T-helper 2 cell treated with Interferon-gamma antibody and Interleukin-4, amounts not matched to agents 5 μg/mL and 100 μg/mL, for 36 hours (primary cell): ENCODE measurements at places on chromosomes 1 and 21.

DNA sequence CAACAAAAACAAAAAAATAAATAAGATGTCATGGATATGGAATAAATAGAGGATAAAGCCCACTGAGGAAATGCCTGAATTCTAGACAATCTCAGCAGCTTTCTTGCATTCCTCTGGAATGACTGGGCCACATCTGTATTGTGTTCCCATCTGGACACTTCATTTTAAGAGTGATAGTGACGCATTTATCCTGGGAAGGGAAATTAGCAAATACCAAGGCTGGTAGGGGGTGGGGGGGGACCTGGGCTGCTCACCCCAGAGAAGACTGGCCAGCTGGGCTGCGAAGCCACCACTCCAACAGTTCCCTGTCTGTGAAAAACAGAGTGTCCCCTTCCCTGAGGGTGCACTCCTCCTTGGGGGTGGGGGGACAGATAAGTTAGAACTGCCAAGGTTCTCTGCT is 106.3 kb downstream of the HIVEP3 start:
- DNase-seq = no peak

GRCh38 chr1:45393718-45394302 is 53.6 kb upstream of the MUTYH start:
- DNase-seq = no peak

DNA sequence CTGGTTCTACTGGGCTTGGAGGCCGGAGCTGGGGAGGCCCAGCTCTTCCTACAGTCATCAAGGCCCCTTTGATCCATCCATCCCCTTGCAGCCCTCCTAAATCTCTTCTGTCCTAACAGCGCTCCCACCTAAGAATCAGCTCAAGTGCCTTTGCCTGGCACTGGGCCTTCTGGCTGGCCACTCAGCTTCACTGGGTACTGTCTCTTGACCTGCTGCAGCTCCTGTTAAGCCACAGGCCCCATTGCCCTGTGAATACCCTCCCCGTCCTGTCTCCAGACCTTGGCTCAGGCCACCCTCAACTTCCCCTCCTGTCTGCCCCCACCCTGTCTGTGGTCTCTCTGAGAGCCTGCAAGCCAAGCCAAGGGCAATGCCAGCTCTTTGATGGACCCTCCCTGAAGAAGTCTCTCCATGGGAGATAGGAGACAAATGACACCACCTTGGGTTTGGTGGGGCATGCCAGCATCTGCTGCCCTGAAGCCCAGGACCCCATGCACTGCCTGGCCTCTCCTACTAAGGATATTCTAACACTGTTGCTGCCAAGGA is 27.3 kb downstream of the FAM151A start:
- DNase-seq = no peak

DNA sequence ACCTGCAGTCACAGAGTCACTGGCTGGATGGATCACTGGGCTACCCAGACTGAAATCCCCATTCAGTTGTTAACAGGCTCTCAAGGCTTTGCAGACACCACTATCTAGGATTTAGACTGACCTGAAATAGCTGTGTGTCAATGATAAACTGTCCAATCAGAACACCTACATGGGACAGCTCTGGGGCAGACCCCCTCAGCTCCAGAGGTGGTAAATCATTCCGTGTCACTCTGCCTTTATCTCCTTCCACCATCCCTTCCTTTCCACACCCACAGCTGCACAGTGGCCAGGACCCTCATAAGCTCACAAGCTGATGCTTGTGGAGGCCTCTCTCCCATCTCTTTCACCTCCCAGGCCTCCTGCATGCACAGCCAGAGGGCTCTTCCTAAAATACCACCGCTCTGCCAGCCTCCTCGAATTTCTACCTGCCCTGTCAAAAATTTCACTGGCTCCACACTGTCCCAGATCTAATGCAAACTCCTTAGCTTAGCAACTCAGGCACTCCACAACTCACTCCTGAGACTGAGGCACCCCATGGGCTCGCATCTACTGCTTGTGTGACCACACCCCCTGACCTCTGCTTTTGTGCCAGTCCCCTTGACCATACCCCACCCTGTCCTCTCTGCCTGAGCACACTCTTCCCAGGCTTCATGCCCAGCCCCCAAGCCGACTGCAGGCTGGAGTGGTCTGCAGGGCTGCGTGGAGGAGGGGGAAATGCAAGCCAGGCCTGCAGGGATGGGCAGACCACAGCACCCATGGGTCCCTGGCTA is 5.8 kb downstream of the CAPZB start:
- no peak for DNase-seq

- DNase-seq = no peak
Observed at GRCh38 chr21:39961251-39961650, 94.0 kb downstream of the PCP4 start.

- DNase-seq = no peak
Observed at GRCh38 chr1:60864722-60865121, 217.6 kb upstream of the NFIA start.
